CD4-positive, alpha-beta T cell treated with Interleukin-6 for 4 hours (primary cell): ENCODE measurements at places on chromosomes 12 and 14.
A peak's percentile ranks its signal among the peaks of the same experiment; 100 is the strongest.

- DNase-seq, result no peak
Measured at GRCh38 chr12:82708061-82708879, 21.6 kb downstream of the TMTC2 start.

DNA sequence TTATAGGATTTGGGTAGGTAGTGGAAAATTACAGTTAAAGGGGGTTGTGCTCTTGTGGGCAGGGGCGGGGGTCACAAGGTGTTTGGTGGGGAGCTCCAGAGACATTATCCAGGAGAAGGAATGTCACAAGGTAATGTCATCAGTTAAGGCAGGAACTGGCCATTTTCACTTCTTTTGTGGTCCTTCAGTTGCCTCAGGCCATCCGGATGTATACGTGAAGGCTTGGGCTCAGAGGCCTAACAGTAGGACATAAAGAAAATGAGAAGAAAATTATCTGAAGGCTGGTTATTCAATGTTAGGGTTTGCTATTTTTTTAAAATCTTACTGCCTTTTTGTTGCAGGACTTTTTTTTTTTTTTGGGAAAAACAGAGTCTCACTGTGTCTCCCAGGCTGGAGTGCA is 2.5 kb upstream of the PSEN1 start:
- DNase-seq, result no peak

GRCh38 chr12:32016680-32017482 is 57.7 kb downstream of the RESF1 start:
- DNase-seq, result no peak

GRCh38 chr12:14988035-14988434 is 15.2 kb downstream of the PDE6H start:
- no peak for DNase-seq

- DNase-seq, result no peak
Measured at GRCh38 chr14:39265033-39265432, 31.3 kb downstream of the MIA2 start.

- DNase-seq, result peak; percentile 12
Measured at GRCh38 chr12:91774434-91774921, 371.2 kb downstream of the BTG1 start.

- no peak for DNase-seq
Measured at GRCh38 chr12:100251917-100252316, 15.0 kb downstream of the DEPDC4 start.

- no peak for DNase-seq
Measured at GRCh38 chr12:3091382-3092241, 14.4 kb downstream of the TSPAN9 start.

GRCh38 chr12:79327465-79327864 is 363.3 kb downstream of the PAWR start:
- DNase-seq, result no peak

DNA sequence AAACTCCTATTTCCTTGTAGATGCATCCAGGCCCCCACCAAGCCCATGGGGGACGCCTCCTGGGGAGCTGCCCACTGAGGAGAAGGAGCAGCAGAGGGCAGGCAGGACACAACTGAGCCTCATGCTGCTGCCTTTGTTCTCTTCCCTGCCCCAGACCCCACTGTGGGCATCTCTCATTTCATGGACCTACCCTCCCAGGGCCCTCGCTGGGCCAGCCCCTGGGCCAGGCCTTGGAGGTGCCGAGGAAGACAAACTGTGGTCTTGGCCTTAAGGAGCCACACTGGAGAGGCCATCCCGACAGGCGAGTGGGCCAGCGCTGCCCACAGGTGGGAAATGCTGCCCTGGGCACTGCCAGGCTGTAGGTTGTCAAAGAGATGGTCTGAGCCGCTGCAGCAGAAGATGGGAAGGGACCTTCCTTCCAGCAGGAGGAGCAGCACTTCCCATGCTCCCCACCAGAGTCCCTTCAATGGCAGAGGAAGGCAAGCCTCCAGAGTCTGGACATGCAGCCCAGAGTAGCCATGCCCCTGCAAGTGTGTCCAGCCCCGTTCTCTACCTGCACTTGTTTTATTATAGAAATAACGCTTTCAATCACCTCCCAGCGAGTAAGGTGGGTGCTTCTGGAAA is 147.4 kb downstream of the BCL11B start:
- DNase-seq, result no peak

DNA sequence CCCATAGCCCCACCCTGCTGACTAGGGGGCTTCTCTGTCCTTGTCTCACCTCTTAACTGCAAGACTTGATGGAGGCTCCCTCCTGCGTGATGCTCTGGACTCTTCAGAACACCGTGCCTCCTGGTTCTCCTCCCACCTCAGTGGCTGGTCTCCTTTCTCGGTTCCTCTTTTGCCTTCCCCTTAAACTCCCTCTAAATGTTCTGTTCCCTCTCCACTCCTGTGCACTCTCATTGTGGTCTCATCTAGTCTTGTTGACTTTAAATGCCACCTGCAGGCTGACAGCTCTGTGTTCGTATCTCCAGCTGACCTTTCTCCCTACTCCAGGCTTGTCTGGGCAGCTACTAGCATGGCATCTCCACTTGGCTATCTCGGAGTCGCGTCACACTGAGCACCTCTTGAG is 28.3 kb downstream of the DYNC1H1 start:
- DNase-seq, result no peak

- no peak for DNase-seq
Measured at GRCh38 chr12:79850610-79851299, 84.1 kb downstream of the PPP1R12A start.

GRCh38 chr12:1044696-1045095 is 53.7 kb downstream of the ERC1 start:
- no peak for DNase-seq

DNA sequence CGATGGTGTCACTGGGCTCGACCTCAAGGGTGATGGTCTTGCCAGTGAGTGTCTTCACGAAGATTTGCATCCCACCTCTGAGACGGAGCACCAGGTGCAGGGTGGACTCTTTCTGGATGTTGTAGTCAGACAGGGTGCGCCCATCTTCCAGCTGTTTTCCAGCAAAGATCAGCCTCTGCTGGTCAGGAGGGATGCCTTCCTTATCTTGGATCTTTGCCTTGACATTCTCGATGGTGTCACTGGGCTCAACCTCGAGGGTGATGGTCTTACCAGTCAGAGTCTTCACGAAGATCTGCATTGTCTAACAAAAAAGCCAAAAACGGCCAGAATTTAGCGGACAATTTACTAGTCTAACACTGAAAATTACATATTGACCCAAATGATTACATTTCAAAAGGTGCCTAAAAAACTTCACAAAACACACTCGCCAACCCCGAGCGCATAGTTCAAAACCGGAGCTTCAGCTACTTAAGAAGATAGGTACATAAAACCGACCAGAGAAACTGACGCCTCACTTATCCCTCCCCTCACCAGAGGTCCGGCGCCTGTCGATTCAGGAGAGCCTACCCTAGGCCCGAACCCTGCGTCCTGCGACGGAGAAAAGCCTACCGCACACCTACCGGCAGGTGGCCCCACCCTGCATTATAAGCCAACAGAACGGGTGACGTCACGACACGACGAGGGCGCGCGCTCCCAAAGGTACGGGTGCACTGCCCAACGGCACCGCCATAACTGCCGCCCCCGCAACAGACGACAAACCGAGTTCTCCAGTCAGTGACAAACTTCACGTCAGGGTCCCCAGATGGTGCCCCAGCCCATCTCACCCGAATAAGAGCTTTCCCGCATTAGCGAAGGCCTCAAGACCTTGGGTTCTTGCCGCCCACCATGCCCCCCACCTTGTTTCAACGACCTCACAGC is 717 bp downstream of the UBC start:
- peak; percentile 96 for DNase-seq

DNA sequence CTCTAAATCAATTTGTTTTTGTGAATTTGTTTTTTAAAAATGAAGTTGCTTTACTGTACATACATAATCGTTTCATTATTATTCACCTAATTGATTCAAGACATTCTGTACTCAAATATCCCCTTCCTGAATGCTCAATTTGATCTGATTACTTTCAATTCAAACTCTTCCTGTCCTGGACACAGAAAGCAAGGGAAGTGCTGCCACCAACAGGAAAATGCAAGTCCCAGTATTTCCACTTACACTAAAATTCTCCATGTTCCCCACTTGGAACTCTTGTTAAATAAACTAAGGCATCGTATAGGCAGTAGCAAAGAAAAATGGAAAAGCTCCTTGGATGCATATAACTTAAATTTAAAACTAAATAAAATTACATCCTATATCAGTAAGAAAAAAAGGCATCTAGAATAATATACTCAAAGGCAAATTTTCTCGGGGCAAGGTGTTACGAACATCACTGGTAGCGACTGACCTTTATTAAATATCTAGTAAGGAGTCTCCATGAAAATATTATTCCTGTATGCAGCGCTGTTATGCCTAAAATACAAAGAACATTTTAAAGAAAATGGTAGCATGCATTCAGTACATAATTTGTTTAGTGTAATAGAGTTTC is 72.0 kb upstream of the DBX2 start:
- DNase-seq, result no peak

DNA sequence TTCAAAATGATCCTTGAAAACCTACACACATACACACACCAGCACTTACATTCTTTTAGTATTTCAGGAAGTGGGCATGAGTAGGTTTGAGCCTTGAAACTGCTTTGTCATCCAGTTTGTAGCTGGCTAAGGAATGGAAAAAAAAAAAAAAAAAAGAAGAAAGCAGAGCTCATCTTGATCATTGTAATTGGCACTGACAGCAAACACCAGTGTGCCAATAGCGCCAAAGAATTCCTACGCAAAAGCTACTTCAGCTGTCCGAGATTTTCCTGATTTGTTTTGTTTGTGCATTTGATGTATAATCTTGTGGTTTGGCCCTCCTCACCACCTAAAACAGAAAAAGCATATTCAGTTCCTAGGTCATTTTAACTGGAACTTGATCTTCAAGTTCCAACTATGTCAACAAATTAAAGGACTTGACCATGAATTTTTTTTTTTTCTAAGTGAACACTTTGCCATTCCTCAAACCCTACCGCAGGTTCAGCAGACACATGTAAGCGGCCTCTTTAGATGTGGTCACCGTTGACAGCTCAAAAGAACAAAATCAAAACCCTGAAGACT is 57.3 kb downstream of the FLRT2 start:
- DNase-seq, result no peak

DNA sequence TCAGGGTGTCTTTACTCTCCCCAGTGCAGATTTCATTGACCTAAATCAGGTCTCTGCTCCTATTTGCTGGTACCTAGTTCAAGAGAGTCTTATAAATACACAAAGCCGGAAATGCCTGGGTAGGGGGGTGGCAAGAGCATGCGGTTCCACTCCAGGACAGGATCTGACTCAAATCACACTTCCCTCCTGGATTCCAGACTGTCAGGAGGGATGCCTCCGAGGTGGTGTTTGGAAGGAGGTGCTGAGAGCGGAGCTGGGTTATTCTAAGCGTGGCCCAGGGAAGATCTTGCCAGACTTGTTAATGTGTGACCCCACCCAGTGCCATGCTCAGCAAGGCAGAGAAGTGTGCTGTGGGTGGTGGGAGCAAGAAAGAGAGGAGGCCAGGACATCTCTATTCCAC is 49.8 kb downstream of the B4GALNT3 start:
- DNase-seq, result no peak

- DNase-seq, result no peak
Measured at GRCh38 chr12:27396216-27396815, 50.2 kb upstream of the SMCO2 start.

- DNase-seq, result no peak
Measured at GRCh38 chr14:102592763-102593060, 263 bp downstream of the RCOR1 start.

DNA sequence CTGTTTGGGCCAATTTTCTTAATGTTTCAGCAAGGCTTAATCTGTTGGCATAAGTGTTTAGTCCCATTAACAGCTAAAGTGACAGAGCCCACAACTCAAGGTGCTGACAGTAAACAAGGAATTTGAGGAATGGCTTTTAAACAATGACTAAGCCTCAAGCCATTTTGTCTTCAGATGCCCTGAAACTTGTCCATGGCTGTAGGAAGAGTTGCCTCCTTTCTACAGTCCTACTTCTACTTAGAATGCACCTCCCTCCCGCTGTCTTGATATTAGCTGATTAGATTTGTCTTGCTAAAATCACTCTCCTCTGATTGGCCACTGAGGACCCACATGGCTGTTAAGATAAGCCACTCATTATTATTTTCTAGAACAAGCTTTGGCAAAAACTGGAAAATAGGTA is 188.4 kb upstream of the OTX2 start:
- DNase-seq, result no peak

- DNase-seq, result no peak
Measured at GRCh38 chr14:52776816-52777215, 14.6 kb downstream of the GNPNAT1 start.

- no peak for DNase-seq
Measured at GRCh38 chr14:22593189-22593588, 4.2 kb upstream of the DAD1 start.

GRCh38 chr12:82966001-82966559 is 279.4 kb downstream of the TMTC2 start:
- DNase-seq, result no peak

- peak; percentile 82 for DNase-seq
Measured at GRCh38 chr12:7108003-7108795, 815 bp downstream of the C1RL start.

- DNase-seq, result peak; percentile 72
Measured at GRCh38 chr12:9702255-9702654, 30.6 kb downstream of the CLECL1 start.

DNA sequence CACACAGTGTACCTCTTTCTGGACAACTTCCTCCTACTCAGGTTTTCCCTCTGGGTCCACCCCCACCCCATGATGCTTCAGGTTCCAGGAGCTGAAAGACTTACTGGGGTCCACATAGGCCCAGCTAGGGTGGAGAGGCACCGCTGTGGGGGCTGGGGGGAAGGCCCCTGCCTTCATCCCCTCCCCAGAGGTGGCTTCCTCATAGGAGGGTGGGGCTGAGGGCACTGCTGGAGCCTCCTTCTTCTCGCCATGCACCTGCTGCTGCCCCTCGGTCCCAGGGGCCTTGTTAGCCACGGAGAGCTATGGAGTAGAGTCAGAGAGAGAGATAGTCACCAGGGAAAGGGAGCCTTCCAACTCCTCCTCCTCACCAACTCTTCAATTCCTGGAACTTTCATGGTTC is 2.7 kb downstream of the FAIM2 start:
- no peak for DNase-seq

DNA sequence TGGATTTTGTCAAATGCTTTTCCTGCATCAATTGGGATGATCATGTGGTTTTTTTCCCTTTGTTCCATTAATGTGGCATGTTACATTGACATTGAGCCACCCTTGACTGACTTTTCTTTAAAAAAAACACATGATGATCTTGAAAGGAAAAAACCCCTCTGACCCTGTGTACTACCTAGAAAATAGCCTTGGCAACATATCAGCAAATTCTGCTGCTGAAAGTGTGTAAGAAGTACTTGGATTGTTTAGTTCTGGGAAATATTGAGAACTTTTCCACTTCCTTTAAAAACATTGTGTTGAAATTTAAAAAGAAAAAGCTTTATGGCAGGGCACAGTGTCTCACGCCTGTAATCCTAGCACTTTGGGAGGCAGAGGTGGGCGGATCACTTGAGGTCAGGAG is 20.7 kb downstream of the ACACB start:
- no peak for DNase-seq

- peak; percentile 40 for DNase-seq
Measured at GRCh38 chr14:75123991-75124390, 2.9 kb downstream of the NEK9 start.
